Kidney (tissue), 22 donors: ENCODE measurements at places on chromosomes 16 and 17. TPM values are rescaled to one million over a fixed set of nuclear protein-coding genes. Genes with fewer than 3 reads are reported as not detected.

The MYH11 gene
- 175 TPM for total RNA-seq

The SOX8 gene
- total RNA-seq = 1.0 TPM

The NPIPA8 gene
- total RNA-seq = 4.8 TPM

The MSLN gene
- 19.4 TPM for total RNA-seq

The MT1H gene
- 4.4 TPM for total RNA-seq

The OR3A3 gene
- not detected for total RNA-seq

The VAT1L gene
- 0.85 TPM for total RNA-seq

The PIRT gene
- total RNA-seq = not detected

The NPIPB13 gene
- total RNA-seq = 20.5 TPM

The ANKRD40CL gene
- not detected for total RNA-seq

The ERBB2 gene
- 186 TPM for total RNA-seq

The FSCN2 gene
- 3.8 TPM for total RNA-seq

The MARVELD3 gene
- total RNA-seq = 10.3 TPM

The PIK3R6 gene
- total RNA-seq = 2.3 TPM

The KIF2B gene
- total RNA-seq = not detected

The SBK1 gene
- 2.5 TPM for total RNA-seq

The SCNN1G gene
- 11.5 TPM for total RNA-seq

The PTGES3L gene
- 0.85 TPM for total RNA-seq

The BAIAP3 gene
- total RNA-seq = 8.0 TPM

The ACSM5 gene
- total RNA-seq = 8.6 TPM

The DBNDD1 gene
- 16.3 TPM for total RNA-seq

The ZACN gene
- total RNA-seq = 0.22 TPM

The ABCC11 gene
- not detected for total RNA-seq

The ATP2C2 gene
- 2.2 TPM for total RNA-seq

The PLLP gene
- 64.4 TPM for total RNA-seq

The ANKRD40 gene
- 37.6 TPM for total RNA-seq

The PTX4 gene
- not detected for total RNA-seq

The PABPN1L gene
- total RNA-seq = not detected
